Stimulated activated CD4-positive, alpha-beta T cell treated with anti-CD3 and anti-CD28 coated beads, Interleukin-1b, Interleukin-23, amount 100 ng/mL, for 1 hour (primary cell): ENCODE measurements at places on chromosomes 4 and X.
A peak's percentile ranks its signal among the peaks of the same experiment; 100 is the strongest.

DNA sequence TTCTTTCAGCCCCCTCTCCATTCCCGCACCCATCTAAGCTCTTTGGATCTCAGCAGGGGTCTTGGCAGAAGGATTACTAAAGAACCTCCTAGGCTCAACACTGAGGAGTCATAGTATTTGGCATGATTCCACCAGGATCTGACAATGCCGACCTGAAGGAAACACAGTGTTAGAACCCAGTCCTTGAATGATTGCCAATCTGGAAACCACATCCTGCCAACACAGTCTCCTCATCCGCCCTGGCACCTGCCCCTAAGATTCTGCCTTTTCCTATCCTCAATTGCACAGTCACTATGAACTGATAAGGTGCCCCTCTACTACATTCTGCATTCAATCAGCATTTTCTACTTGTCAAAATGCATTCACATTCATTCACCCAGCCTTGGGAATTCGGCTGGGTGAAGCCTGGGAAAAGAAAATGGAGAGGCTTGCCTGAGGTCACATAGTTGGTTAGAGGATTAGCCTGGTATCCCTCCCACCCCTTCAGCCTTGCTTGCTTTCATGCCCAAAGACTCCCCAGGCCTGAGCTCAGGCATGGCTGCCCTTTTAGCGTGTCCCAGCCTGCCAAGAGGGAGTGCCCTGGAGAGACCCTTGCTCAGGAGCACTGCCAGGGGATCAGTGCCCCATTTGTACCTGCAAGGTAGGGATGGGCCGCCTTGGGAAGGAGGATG lies 2.2 kb upstream of the CLDN2 start:
- no peak for DNase-seq

GRCh38 chrX:16785247-16786138 lies 773 bp upstream of the TXLNG start:
- no peak for DNase-seq

- DNase-seq, result no peak
Measured at GRCh38 chr4:111776561-111776960, 368.7 kb upstream of the FAM241A start.

DNA sequence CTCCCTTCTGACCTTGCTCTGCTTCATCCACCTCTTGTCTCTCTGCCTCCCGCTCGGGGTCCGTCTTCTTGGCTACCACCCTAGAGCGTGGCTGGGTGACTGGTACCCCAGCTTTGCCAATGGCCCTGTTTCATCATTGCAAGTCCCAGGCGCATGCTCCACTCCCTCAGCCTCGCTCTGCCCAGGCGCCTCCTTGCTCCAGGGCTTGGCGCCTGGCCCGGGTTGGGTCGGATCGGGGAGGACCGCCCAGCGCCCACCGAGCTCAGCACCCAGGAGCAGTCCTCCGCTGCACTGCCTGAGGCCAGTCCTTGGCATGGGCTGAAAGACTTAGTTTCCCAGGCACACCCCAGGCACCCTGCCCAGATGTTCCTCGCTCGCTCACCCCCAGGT lies 577 bp downstream of the BGN start:
- no peak for DNase-seq

DNA sequence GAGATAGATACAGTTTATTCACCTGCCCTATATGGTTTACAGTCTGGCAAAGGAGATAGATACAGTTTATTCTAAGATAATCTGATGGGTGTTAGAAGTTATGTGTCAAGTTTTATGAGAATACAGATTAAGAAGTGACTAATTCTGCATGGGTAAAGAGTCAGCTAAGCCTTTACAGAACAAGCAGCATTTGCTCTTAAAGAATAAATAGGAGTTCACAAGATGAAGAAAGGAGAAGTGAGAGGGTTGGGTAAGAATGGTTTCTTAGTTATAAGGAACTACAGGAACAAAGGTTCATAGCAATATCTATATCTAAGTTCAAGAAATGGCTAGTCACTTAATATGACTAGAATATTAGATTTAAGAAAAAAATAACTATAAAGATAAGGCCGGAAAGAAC lies 47.6 kb downstream of the THOC2 start:
- DNase-seq, result no peak

DNA sequence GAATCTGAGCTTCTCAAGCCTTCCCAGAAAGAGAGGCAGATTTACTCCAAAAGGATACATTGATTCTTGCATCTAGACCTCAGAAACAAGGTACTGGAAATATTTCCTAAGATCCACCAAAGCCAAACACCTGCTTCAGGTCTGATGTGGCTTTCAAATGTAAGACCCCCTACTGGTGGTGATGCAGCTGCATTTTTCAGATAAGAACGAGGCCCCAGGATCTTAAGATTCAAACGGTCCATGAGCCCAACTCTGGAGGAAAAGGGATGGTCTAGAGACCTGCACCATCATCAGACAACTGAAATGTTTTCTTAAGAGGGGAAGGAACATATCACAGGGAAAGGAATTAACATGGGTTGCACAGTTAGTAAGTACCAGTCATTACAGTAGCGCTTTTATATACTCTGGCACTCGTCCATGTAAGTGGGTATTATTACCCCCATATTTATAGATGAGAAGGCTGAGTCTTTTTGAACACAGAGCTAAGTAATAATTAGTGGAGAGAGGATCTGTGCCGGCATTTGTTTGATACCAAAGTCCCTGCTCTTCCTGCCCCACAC lies 73.7 kb downstream of the LEF1 start:
- no peak for DNase-seq

DNA sequence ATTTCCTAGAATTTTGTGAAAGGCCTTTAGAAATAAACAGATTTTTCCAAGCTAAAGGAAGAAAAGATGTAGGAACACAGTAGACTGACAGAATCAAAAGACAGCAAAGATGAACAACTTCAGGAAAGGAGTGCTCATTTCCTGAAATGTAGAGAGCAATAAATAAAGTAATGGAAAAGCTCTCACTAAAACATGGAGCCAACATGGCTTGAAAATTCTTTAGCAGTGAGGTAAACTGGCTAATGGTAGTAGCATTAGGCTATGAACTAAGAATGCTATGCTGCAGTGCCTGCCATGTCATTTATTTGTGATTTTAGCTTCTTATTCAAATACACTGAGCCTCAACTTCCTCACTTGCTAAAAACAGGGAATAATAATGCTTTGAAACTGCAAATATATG lies 108.7 kb downstream of the IQCM start:
- no peak for DNase-seq

- DNase-seq, result no peak
Measured at GRCh38 chr4:165464813-165465381, 86.1 kb downstream of the CPE start.

- no peak for DNase-seq
Measured at GRCh38 chrX:40564447-40564846, 16.3 kb upstream of the ATP6AP2 start.

GRCh38 chrX:96386981-96387380 lies 297.7 kb upstream of the DIAPH2 start:
- DNase-seq, result no peak

GRCh38 chr4:129231945-129232588 lies 136.1 kb downstream of the C4orf33 start:
- DNase-seq, result no peak

DNA sequence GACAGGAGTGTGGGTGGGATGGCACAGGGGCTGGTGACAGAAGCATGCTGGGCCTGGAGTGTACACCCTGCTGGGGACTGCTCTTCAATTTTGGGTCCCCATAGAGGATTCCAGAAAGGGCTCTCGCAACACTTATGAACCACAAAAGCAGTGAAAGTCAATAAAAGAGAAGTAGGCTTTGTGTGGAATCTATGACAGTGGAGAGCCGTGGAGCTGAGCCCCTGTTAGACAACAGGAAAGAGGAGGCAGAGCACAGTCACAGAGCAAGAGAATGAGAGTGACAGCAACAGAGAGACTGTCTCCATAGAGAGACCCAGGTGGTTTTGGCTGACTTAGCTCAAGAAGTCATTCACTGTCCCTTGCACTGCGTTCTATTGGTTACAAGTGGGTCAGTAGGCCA lies 135.1 kb upstream of the ATP6AP2 start:
- DNase-seq, result no peak

- no peak for DNase-seq
Measured at GRCh38 chr4:171924746-171925376, 111.7 kb downstream of the GALNTL6 start.

DNA sequence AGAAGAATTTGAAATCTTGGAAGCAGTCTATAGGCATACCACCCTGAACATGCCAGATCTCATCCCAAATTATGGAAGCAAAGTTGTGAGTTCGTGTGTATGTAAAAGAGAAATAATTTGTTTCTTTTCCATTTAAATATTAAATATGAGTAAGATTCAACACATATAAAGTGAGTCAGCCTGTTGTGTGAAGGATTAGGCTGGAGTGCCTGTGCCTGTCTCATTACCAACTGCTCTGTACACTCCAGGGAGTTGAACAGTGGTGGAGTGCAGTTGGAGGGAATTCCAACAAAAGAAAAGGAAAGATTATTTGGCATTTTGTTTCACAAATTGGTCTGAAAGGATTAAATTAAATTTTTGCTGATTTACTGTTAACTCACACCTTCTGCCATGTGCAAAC lies 435.6 kb downstream of the FAT4 start:
- DNase-seq, result no peak

DNA sequence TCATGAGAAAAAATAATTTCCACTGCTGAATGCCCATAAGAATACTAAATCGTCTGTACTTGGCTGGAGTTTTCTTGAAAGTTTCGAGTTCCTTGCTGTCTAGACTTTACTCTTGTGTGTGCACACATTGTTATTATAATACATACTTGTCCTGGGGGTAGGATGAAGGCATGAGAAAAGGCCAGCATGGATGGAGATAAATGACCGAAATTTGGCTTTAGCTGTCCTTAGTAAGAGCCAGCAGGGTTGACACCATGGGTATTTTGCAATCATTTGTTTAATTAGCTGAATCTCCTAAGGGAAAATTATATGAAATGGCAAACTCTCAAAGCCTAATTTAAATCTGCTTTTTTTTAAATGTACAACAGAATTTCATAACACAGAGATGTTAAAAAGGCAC lies 641.6 kb downstream of the ADGRL3 start:
- DNase-seq, result no peak

DNA sequence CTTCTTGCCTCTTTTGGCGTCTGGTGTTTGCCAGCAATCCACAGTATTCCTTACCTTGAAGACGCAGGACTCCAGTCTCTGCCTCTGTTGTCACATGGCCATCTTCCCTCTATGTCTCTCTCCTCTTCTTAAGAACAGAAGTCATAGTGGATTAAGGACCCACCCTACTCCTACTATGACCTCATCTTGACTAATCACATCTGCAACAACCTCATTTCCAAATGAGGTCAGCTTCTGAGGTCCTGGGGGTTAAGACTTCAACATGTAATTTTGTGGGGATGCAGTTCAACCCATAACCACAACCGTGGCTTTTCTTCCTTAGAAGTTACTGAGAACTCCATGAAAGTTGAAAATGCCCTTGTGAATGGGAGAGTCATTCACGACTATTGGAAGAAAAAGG lies 23.3 kb downstream of the TLR8 start:
- DNase-seq, result no peak

- no peak for DNase-seq
Measured at GRCh38 chrX:29687687-29688086, 527.7 kb upstream of the MAGEB2 start.

GRCh38 chr4:3106339-3107186 lies 32.1 kb downstream of the HTT start:
- DNase-seq, result peak; percentile 71

DNA sequence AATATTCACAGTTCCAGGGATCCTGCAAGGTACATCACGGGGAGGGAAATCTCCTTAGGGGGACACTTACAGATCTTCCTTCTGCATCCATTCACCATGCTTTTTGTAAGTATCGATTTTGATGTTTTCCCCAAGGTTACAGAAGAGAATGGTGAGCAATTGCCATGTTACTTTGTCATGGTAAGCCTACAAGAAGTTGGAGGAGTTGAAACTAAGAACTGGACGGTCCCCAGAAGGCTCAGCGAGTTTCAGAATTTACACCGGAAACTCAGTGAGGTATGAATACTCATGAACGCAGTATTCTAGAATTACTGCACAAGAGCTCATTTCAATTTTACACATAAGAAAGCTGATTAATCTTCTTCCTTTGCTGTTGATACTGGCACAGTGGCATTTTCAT lies 53.9 kb downstream of the LRP2BP start:
- DNase-seq, result no peak

DNA sequence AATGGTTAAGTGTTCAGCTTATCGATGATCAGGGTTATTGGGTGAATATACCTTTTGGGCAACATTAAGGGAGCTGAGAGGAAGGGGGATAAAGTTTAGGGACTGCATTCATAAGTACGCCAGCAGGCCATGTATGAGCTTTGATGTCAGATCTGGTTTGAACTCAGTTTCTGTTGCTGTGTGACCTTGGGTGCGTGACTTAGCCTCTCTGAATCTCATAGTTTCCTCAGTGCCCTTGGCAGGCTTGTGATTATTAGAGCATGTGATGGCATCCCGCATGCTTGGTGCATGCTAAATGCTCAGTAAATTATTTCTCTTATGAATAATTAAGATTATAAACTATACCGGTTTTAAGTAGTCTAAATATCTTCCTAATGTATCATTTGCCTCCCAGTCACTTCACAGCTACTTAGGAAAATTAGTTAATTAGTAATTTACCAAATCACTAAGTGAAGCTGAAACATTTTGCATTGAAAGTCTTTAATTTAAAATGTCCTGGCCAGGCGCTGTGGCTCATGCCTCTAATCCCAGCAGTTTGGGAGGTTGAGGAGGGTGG lies 3.8 kb downstream of the TBC1D14 start:
- no peak for DNase-seq

GRCh38 chrX:118772051-118772450 lies 44.6 kb downstream of the IL13RA1 start:
- no peak for DNase-seq

DNA sequence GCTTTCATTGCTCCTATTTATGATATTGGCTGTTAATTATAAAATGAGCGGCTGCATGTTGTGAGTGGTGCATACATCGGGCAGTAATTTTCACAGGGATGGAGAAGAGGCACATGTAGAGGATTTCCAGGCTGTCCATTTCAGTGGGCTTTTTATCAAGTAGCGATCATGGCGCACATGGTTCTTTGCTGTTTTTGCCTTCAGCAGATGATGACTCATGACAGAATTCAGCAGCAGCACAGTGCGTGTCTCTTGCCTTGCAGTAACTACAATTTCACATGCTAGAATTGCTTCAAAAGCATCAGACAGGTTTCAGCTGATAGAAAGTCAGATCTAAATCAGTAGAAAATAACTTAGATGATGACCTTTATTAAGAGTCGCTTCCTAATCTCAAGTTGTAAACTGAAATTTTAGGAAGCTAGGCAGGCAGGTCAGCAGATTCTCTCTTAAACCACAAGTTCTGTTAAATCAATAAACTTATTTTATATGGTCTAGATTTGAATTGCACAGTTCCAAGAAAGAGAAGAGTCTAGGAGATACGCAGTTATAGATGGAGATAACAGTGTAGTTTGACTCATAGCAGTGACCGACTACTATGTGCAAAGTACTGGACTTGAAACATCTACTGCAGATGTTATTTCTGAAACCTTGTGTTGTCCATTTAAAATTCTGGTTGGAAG lies 35.8 kb downstream of the LRP2BP start:
- DNase-seq, result no peak

- no peak for DNase-seq
Measured at GRCh38 chr4:25857403-25857802, 5.4 kb downstream of the SEL1L3 start.

GRCh38 chr4:169249214-169249973 lies 21.4 kb downstream of the SH3RF1 start:
- no peak for DNase-seq
